Activated T-cell treated with anti-CD3 and anti-CD28 coated beads for 1 hour (primary cell): ENCODE measurements at places on chromosomes 16 and 17.

DNA sequence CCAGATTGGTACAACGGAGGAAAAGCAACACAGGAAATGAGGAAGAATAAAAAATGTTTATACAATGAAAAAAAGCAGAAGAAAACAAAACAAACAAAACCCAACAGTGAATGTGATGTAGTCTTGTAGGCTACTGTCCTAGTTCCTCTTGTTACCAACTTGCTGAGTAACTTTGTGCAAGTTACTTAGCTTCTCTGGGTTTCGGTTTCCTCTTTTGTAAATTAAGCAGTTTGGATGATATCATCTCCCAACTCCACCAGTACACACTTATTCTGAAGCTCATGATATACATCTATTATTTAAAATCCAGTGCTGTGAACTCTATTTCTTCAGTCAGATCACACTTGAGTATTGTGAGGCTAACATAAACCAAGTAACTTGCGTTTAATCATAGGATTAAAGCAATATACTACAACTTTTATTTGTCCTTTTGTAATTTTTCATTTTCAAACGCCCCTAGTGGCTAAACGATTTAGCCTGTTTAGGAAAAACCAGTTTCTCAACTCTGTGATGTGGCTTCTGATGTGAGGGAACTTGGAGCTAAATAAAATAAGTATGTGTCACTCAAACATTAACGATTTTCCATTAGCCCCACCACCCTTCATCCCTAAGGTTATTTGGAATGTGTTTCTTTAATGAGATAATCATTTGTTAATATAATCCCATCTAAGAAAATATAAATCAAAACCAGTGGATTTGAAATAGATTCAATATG is 1.4 kb upstream of the UNK start:
- DNase-seq = no peak

DNA sequence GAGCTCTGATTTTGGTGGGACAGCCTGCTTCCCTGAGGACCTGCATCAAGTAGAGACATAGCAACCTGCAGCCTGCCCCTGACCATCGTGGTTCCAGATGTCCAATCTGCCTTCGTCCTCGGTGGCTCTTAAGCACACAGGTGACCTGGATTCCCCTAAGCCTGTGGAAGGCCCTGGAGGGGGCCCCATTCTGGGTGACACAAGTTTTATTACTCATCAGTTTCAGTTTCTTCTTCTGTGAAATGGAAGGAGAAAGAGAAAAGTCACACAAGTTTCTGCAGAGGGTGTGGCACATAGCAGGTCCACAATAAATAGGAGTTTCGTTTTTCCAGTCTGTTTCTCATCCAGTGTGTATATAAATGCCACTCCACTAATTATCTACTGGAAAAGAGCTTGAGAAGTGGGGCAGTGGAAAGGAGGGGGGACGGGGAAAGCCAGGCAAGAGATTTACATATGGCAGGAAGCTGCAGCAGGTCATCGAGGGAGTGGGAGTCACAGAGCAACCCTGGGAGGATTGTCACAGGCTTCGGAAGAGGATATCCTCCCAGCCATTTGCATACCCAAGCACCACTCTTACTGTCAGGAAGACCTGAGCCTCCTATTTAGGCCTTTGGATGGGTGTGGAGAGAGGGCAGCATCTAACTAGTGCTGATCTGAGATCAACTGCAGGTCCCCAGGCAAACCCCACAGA is 10.0 kb upstream of the NOS2 start:
- DNase-seq = no peak

DNA sequence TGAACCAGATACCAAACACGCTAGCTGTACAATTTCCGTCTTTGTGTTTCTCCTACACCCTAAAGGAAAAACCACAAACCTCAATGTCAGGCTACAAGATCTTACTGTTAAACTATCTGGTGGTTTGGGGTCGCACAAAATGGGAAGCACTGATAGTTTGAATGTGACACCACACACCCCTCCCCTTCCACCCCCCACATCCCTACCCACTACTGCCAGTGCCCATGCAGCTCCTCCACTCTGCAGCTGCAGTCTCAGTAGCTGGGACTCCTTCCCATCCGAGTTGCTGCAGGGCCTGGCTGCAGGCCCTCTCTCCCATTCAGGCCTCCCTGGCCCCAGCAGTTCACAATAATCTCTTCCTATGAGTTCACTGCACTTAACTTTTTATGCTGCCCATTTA is 18.4 kb downstream of the TRAP1 start:
- no peak for DNase-seq

DNA sequence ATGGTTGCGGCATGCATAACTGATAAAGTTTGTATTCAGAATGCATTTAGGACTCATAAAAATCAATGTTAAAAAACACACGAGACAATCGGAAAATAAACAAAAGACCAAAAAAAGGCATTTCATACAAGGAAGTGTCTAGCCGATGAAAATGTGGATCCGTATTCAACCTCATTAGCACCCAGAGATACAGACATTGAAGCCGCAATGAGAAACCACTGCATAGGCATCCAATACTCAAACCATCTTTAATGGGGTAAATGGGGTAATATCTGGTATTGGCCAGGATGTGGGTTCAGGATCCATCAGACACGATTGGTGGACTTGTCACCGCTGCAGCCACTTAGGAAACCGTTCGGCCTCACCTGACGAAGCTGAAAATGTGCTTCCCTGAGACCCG is 47.4 kb upstream of the ENPP7 start:
- no peak for DNase-seq

- DNase-seq = no peak
These were observed 195.3 kb downstream of the STX8 start for GRCh38 chr17:9380361-9380760.

GRCh38 chr16:87068762-87069150 is 248.4 kb downstream of the C16orf95 start:
- DNase-seq = no peak

GRCh38 chr16:16018705-16019104 is 69.3 kb downstream of the ABCC1 start:
- no peak for DNase-seq

- DNase-seq = no peak
These were observed 33.4 kb downstream of the SOX8 start for GRCh38 chr16:1014771-1015495.

DNA sequence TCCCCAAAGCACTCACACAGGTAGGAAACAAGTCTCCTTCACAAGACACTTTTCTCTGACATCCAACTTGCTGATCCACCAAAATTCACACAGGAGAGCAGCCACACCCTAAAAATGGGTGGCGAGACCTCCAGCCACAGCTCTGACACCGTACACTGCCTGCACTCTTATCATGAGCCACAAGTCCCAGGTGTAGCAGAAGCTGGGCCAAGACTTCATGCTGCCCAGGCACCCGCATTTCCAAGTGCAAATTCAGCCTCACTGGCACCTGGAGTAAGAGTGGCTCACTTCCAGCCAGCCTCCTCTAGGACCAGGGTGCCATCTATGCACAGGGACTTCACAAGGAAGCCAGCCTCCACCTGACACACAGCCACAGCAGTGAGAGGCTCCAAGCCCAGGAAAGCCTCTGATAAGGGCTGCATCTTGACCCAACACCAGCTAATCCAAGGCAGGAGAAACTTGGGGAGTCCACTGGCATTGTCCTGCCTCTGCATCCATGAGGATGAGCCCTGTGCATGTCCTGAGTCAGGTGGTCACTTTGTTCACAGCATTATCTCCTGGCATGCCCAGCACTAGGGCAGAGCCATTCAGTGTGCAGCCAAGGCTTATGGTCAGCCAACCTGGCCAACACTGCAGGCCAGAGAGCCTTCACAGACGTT is 2.6 kb upstream of the ZNF768 start:
- DNase-seq = no peak

DNA sequence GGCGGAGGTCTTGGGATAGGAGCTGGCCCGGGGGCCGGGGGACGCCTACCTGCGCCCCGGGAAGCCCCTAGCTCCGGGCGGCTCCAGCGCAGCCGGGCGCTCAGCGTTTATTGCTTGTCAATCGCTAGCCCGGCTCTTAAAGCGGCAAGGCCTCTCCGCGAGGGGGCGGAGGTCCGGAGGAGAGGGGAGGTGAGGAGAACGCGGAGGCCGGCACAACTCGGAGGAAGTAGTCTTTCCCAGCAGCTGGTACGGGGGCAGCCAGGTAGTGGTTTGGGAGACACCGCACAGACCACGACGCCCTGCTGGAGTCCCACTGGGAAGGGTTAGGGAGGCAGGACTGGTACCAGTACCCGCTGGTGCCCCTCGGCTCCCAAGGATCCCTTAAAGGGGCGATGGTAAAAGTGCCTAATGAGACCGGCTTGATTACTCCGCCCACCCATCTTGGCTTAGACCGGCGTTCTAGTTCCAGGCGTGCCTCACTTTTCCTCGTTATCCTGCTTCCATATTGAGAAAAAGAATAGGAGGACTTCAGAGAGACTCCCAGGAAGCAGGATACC is at the start of gene MPP2:
MPP2 (minus strand) TSS at position 112 of the 557 bp plus-strand sequence. CDS start 3,076 bp downstream, outside the sequence.
- peak; percentile 47 for DNase-seq

DNA sequence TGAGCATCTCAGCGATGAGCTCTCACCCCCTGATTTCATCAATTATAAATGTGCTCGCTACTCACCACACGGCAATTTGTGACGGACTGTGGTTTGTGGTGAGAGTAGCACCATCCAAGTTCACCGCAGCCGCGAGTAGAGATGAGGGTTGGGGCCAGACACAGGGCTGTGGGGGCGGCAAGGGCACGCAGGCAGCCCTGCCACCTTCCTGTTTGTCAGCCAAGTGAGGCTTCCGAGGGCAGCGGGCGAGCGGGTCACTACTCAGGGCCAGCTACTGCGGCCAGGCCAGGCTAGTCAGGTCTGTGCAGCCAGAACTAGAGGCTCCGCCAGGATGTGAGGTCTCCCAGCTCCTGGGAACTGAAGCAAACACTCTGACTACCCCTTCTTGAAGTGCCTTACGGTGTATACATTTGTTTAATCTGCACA is 39.6 kb upstream of the MEOX1 start:
- no peak for DNase-seq

DNA sequence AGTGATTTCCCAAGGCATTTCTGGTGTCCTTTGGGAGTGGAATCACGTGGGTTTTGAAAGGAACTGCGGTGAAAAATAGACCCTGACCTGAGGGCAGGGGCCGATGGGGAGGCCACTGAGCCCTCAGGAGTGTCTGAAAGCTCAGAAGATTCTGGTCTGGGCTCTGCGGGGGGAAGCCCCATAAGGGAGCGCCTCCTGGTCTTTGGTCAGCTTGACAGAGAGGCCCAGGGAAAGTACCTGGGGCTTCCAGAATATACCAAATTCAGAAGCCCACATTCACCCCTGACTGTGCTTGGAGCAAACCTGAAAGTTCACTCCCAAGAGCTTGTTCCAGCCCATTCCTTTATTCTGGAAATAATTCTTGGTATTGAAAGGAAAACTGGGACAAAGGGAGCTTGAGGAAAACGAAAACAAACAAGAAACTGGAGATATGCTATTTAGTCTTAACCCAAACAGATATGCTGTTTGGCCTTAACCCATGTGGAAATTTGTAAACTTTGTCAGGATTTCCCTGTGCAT is 23.2 kb upstream of the NAGLU start:
- DNase-seq = no peak

DNA sequence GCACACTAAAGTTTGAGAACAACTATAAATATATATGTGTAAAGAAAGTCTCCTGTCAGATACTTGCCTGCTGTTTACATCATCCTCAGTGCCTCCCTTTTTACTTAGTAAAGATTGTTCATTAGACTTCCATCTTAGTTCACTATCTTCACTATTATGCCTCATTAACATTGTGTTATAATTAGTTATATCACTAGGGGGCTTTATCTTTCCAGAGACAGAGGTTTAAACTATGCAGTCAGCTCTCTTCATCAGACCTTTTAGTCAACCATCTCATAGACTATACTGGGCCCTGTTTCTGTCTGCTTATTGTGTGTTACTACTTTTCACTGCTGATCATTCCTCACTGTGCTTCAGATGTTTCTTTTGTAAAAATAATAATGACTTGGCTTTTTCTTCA is 630.8 kb upstream of the KIF2B start:
- DNase-seq = no peak

DNA sequence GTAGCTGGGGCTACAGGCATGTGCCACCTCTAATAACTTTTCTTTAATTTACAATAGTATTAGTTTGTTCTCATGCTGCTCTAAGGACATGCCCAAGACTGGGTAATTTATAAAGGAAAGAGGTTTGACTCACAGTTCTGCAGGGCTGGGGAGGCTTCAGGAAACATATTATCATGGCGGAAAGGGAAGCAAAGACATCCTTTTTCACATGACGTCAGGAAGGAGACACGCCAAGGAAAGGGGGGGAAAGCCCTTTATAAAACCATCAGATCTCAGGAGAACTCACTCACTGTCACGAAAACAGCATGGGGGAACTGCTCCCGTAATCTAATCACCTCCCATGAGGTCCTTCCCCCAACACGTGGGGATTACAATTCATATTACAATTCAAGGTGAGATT is 18.3 kb downstream of the IL4R start:
- no peak for DNase-seq

- no peak for DNase-seq
These were observed 696.9 kb downstream of the WWOX start for GRCh38 chr16:78796221-78796866.

- no peak for DNase-seq
These were observed 32.4 kb downstream of the SMARCE1 start for GRCh38 chr17:40615068-40615840.

- no peak for DNase-seq
These were observed 29.9 kb downstream of the KANSL1 start for GRCh38 chr17:46163316-46163715.

- no peak for DNase-seq
These were observed 762.1 kb upstream of the RBFOX1 start for GRCh38 chr16:6570530-6570929.

DNA sequence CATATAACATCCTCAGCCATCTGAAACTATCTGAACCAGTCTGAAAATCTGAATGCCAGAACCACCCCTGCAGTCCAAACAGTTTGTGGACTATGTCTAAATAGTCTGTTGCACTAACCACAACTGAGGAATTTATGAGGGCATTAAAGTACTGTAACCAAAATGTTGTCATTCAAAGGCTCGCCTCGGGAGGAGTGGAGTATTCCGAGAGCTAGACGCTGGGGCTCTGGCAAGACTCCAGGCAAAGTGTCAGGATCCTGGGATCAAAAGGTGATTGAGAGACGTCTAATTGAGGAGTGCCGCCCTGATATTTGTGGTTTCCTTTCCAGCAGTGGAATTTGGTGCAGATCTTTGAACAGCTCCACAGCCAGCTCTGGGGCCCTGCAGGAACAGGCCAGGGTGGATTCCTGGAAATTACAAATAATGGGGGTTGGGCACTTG is 142.9 kb upstream of the MYOCD start:
- no peak for DNase-seq

DNA sequence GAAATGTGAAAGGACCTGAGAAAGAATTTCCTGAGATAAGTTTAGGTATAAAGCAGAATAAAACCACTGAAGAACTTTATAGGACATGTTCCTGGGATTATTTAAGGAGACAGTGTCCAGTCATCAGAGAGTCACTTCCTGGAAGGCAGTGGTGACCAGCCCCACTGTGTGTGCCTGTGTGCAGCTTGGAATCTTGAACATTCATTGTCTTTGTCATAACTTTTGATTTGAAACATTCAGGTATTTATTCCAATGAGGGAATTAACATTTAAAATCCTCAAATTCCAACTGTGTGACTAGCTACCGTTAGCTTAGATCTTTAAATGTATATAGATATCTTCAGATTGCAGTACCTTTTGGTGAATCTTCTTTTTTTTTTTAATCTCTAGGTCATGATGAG is 61.7 kb upstream of the MRC2 start:
- DNase-seq = no peak

- no peak for DNase-seq
These were observed 23.1 kb upstream of the TMEM97 start for GRCh38 chr17:28295677-28296578.

GRCh38 chr17:74803388-74803930 is 27.3 kb upstream of the NAT9 start:
- DNase-seq = no peak

- DNase-seq = peak; percentile 2
These were observed 615 bp downstream of the PRPSAP1 start for GRCh38 chr17:76353004-76353598.

- no peak for DNase-seq
These were observed 63.5 kb downstream of the TANC2 start for GRCh38 chr17:63029541-63029940.
